ENCODE measurements at places on chromosomes 3 and 15.

GRCh38 chr15:82081914-82082762 lies 36.3 kb upstream of the MEX3B start:
- no peak for DNase-seq

DNA sequence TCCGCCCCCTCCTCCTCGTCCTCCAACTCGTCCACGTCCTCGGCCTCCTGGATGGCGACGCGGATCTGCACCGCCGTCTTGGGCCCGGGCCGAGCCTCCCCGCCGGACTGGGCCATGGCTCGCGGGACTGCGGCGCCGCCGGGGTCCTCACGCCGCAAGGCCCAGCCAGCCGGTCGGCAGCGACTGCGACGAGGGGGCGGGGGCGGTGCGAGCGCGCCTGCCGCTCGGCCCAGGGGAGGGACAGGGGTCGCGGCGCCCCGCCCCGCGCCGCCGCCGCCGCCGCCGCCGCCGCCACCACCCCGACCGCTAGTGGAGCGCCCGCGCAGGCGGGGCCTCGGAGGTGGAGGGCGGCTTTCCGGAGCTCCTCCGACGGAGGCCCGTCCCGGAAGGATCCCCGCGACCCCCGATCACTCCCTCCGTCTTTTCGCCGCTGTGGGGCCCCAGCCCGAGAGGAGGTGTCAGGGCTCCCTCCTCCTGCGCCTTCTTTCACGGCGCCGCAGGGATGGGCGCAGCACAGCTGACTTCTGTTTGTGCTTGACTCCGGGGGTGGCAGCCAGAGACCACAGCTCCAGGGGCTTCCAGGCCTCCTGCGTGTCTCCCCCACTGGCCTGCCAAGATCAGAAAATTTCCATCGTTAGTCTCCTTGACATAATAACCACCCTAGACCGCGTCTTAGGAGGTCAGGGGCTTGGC lies at the start of gene LARP6:
TSS of gene LARP6 (minus strand) at position 185 of the 693 bp plus-strand sequence. CDS start at position 116, 69 bp downstream.
- DNase-seq: no peak

GRCh38 chr3:108479224-108479623 lies 31.2 kb downstream of the MYH15 start:
- DNase-seq: no peak

GRCh38 chr3:101240719-101241399 lies 79.5 kb downstream of the IMPG2 start:
- DNase-seq: no peak

Measured in activated CD4-positive, CD25-positive, alpha-beta regulatory T cell (primary cell).